CD4-positive, alpha-beta T cell treated with Interleukin-21 for 1 hour (primary cell): ENCODE measurements at places on chromosomes 16 and 17.

GRCh38 chr17:63240106-63240505 is 206.0 kb downstream of the CYB561 start:
- no peak for DNase-seq

DNA sequence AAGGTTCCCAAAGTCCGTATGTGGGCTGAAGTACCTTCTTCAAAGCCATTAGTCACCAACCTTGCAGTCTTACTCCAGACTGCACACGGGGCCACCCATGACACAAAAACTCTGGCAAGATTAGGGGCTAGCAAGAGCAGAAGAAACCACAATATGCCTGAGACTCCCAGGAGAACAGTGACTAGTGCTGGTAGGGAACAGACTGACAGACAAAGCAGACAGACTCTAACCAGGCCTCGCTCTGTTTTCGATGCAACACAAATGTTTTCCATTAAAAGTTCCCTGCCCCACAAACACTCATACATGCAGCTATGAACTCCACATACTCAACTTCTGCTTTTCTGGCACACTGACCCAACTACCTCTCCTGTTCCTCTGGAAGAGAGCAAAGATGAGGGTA is 102.2 kb downstream of the HIC1 start:
- DNase-seq = no peak

DNA sequence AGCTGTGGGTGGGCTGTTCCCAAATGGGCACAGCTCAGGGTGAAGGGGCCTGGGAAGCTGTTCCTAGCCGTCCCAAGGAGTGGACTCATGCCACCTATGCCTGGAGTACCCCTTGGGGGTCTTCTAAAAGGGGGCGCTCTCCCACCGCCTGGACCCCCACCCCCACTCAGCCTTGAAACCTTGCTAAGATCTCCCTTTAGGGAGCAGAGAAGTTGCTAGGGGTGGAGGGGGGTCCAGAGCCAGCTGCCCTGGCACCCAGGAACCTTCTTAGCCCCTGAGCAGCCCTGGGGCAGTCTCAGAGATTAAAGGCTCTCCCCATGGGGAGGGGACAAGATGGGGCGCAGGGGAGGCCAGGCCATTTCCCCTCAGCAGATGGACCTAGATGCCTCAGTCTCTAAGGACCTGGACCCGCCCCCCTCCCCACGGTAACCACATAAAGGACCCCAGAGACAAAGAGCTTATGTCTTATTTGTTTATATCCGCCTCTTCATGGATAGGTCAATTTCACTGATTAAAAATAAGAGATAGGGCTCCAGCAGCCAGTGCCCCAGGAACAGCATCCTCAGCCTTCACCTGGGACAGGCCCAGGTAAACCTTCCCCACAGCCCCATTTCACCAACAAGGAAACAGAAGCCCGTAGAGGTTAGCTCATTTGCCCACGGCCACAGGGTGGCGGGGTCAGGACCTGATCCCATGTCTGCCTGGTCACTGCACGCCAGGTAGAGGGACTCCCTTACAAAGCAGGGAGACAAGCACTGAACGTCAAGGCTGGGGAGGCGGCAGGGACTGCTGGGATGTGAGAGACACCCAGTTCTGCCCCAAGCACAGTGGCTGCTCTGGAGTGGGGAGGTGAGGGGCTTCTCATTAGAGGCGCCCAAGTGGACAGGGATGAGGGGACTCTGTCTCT is 3.4 kb downstream of the MTSS2 start:
- no peak for DNase-seq

DNA sequence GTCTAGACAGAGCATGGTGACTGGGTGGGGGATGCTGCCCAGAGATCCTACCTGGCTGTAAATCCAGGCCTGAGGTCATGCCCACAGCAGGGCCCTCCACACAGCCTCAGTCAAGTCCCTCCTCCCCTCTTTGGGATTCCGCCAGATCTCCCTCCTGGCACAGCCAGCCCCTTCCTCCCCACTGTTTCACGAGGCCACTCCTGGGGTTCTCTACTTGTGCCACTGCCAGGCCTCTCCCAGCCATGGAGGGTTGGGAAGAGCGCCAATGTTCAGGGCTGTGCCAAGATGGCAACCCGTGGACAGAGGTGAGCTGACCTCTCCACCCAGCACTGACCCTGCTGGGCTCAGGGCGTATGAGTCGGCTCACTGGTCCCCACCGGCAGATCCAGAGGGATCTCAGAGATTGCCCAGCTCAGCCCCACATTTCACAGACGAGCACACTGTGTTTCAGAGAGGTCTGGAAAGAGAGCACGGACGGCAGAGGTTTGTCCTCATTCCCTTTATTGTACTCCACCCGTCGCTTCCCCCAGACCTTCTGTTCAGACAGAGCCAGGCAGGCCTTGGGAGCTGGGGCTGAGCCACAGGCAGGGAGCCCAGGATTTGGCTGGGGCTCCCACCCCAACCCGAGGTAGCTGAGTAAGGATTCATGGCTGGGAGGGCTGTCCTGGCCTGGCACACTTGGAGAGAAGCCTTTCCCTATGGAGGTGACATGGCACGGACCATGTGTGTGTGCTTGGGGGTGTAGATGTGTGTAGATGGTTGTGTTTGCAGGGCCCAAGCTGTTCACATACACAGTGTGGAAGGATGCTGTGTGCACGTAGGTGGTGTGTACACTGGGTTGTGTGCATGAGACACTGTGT is 3.5 kb upstream of the CAMKK1 start:
- DNase-seq = no peak

DNA sequence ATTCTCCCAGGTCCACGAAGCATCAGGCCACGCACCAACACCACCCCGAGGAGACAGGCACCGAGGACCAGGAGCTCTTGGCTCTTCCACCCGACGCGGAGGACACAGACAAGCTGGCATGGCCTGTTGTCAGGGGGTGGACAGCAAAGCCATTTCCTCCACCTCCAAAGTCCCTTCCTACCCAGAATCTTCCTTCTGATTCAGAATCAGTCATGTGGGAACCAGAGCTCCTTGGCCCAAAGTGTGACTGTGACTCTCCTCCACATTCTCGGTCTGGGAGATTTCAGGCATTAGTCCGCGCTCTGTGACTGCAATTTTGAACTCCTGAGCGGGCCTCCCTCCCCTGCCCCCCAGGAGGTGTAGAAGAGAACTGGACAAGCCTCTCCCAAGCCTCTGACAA is 9.2 kb downstream of the DNAH17 start:
- no peak for DNase-seq

DNA sequence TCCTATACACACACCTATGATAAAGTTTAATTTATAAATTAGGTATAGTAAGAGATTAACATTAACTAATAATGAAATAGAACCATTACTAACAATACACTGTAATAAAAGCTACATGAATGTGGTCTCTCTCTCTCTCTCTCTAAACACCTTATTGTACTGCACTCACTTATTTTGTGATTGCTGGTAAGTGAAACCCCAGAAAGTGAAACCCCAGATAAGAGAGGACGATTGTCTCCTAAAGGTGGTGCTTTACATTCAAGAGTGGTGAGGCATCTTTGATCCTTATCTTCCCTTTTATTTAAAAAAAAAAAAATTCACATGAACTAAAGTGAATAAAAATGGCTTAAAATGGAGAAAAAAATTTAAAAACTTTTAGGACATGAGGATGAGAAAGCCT is 80.1 kb upstream of the TRAP1 start:
- DNase-seq = peak; percentile 49
